ENCODE measurements at places on chromosomes 6 and 20. TPM values are rescaled to one million over a fixed set of nuclear protein-coding genes. Genes with fewer than 3 reads are reported as not detected.

ZNF318 gene
- total RNA-seq: 10.0 TPM

LAMA2 gene
- 120 TPM for total RNA-seq

BPIFA3 gene
- total RNA-seq: not detected

INSM1 gene
- total RNA-seq: not detected

TNF gene
- total RNA-seq: 0.53 TPM

SLCO4A1 gene
- 35.5 TPM for total RNA-seq

OPRM1 gene
- total RNA-seq: not detected

C6orf52 gene
- not detected for total RNA-seq

ZNF311 gene
- 0.37 TPM for total RNA-seq

BPIFB2 gene
- total RNA-seq: not detected

HLA-F gene
- 51.6 TPM for total RNA-seq

ZNF341 gene
- 1.1 TPM for total RNA-seq

NKAIN2 gene
- 2.7 TPM for total RNA-seq

HTR1E gene
- total RNA-seq: not detected

CTAGE9 gene
- total RNA-seq: not detected

KAT14 gene
- total RNA-seq: 8.5 TPM

TINAG gene
- total RNA-seq: 0.39 TPM

BNIP5 gene
- not detected for total RNA-seq

FYN gene
- total RNA-seq: 75.8 TPM

Measured in left cardiac atrium (tissue), 4 donors.